NCI-H1694 treated with DMSO at 0.1 percent for 48 hours (cell line): ENCODE measurements at places on chromosomes 16 and 17.

- no peak for DNase-seq
Observed at GRCh38 chr16:35751191-35751941, 2292.0 kb downstream of the TP53TG3F start.

DNA sequence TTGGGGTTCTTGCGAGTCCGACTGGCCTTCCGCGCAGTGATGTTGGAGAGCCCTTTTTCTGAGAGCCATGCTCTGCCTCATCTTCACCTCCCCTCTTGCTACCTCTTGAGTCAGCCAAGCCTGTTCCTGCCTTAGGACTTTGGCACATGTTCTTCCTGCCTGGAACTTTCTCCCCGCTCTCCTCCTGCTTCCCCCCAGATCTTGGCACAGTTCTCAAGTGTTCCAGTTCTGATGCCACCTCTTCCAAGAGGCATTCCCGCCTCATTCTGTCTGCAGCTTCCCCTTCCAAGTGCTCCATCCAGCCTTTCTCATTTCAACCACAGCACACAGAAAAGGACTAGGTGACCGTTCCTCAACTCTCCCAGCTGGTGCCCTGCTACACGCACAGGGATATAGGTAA lies 7.7 kb downstream of the AKAP1 start:
- DNase-seq, result no peak

DNA sequence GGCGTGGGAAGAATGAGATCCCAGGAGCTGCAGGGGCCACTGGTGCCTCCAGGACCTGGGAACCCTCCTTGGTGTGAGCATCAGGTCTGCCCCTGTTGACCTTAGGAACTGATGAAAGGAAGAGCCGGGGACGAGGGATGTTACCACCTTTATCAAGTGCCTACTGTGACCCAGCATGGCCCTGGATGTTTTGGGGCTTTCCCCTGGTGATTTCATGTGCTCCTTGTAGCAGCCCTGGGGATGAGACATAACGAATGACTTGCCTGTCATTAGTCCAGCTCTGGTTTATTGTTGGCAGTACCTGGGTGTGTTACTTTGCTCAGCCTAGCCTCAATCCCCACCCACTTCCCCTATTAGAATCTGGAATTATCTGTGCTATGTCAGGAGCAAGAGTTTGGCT lies 39.9 kb downstream of the WSCD1 start:
- DNase-seq, result no peak

- no peak for DNase-seq
Observed at GRCh38 chr16:3485097-3485745, 10.1 kb downstream of the C16orf90 start.

- peak; percentile 60 for DNase-seq
Observed at GRCh38 chr17:7019839-7020519, 2.9 kb upstream of the BCL6B start.

- DNase-seq, result no peak
Observed at GRCh38 chr16:11211977-11212797, 43.8 kb downstream of the SOCS1 start.

- DNase-seq, result no peak
Observed at GRCh38 chr17:40343219-40344119, 21.1 kb downstream of the GJD3 start.

DNA sequence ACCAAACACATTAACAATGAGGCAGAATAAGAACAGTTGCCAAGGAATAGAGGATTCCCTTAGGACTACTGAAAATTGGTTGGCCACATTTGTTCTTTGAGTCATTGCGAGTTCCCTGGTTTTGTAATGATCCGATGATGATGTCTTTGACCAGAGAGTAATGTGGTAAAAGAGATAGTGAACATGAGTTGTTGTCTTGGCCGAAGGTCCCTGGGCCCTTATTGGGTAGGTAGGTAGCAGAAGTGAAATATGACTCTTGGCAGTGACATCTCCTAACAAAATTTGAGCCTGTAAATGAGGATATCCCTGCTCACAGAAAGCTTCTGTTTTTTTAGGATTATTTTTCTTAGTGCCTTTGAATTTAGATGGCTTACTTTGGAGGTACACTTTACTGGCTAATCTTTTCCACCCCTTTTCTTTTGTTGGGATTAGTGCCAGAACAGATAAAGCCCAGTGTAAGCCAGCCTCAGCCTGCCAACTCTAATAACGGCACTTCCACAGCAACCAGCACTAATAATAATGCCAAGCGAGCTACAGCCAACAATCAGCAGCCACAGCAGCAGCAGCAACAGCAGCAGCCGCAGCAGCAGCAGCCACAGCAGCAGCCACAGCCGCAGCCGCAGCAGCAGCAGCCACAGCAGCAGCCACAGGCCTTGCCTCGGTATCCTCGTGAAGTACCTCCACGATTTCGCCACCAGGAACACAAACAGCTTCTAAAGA lies 47.2 kb downstream of the TNRC6A start:
- DNase-seq, result no peak

GRCh38 chr17:63426041-63426916 lies 19.8 kb downstream of the CYB561 start:
- DNase-seq, result no peak

GRCh38 chr17:27346228-27346899 lies 52.5 kb downstream of the WSB1 start:
- DNase-seq, result no peak

DNA sequence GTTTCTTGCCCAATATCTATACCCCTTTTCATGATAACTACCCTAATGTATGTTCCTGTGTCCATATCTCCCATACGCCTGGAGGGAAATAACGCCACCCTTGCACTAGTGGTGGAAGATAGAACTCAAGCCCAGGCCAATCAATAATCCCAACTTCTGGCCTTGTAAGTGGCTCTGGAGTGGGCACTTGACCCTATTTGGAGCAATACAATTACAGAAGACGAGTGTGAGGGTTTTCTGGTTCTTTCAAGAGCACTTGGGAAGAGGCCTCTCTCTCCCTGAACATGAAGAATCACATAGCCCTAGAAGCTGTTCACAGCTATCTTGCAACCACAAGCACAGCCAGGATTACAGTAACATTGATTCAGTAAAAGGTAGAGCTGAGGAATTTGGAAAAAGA lies 217.9 kb downstream of the RAB11FIP4 start:
- no peak for DNase-seq

- no peak for DNase-seq
Observed at GRCh38 chr17:61478790-61479492, 26.7 kb downstream of the TBX4 start.

GRCh38 chr16:3071655-3072054 lies 6.2 kb downstream of the IL32 start:
- DNase-seq, result no peak

DNA sequence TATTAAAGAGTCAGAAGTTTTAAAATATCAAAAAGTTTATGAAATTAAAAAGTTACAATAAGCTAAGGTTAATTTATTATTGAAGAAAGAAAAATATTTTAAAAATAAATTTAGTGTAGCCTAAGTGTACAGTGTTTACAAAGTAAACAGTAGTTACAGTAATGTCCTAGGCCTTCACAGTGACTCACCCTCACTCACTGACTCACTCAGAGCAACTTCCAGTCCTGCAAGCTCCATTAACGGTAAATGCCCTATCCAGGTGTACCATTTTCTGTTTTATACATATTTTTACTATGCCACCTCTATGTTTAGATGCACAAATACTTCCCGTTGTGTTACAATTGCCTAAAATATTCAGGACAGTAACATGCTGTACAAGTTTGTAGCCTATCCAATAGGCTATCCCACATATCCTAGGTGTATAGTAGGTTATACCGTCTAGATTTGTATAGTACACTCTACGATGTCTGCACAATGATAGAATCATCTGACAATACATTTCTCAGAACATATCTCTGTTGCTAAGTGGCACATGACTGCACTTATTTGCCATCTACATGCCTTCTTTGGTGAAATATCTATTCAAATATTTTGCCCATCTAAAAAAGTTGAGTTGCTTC lies 67.2 kb upstream of the WSB1 start:
- DNase-seq, result no peak

DNA sequence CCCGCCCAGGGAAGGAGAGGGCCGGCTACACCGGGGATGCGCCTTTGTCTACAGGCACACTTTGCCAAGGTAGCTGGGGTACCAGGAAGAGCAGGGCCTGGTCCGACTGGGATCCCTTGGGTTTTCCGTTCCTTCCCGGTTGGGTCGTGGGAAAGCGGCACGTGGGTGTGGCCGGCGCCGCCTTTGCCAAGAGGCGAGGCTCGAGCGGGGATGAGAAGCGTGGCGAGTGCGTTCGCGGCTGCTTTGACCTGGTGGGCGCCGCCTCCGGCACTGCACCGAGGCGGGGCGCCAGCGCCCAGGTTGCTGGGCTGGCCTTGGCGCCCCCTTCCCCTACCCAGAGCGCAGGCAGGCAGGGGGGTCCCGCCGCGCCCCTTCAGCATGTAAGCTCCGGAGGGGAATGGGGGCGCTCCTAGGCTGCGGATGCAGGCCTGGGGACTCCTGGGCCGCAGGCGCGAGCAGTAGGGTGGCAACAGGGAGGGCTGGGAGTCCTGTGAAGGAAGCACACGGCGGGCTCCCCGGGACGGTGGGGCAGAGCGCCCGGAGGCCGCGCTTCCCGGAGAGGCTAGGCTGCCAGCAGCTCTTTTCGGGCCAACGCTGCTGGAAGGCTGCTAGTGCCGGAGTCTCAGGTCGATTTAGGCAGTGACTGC lies 2.0 kb downstream of the HAS3 start:
- no peak for DNase-seq

DNA sequence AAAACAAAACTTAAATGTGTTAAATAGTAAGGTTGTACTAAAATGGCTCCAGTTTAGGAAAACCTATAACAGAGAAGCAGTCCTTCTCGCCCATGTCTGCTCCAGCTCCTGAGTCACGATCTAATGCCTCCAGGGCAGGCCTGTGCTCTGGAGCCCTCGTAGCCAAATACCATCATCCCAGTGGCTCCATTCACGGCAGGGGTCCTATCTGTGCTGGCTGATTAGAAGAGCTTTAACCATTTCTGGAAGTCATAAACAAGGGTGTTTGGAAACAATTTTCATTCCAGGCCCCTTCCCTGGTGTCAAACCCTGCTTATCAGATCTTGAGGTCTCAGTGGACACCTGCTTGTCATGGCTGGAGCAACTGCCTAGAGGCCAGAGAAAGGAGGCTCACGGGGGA lies 336.9 kb downstream of the SOX9 start:
- no peak for DNase-seq

DNA sequence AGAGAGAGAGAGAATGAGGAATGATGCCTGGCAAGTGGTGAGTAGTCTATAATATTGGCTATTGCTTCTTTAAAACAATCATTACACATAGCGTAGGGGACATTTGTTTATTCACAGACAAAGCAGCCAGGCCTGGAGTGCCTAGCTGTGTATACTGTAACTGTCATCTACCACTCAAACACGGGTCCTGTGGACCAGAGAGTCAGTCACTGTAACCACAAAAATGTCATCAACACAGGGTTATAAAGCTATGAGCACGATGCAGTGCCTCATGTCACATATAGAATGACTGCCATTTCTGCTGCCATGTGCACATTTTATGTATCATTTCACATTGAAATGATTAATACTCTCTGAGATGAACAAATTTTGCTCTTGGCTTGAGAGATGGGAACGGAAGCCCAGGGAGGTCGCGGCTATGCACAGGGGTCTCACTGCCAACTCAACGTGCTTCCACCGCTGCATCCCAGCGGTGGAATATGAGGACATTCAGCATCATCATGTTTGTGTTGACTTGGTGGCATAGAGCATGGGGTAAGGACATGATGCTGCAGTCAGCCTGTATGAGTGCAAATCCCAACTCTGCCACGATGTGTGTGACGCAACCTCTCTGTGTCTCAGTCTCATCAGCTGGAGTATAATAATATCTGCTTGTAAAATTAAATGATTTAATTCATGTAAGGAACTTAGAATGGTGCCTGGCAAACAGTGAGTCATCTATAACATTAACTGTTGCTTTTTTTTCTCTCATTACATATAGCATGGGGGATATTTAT lies 3.3 kb downstream of the MT1H start:
- DNase-seq, result peak; percentile 2

- no peak for DNase-seq
Observed at GRCh38 chr17:74274060-74274708, at the start of gene DNAI2. Gene DNAI2, plus strand, starts transcription at chr17:74274234. Its CDS starts 7,584 bp downstream, at chr17:74281818.

DNA sequence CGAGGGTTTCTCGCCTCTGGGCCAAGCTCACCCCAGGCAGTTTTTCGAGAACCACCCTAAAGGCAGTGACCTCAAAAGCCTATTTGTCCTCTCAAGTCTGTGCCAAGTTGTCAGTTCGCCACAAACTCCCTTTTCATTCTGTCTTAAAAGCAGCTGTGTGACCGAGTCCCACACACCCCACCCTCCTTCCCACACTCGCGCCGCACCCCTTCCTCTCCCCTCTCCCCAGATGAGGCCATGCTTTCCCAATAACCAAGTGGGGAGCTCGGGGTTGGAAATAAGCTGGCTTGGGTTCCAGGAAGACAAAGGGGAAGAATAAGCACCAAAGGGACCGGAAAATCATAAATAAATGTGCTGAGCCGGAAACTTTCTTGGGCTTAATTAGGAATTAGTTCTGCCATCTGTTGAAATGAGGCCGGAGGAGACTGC lies 36.7 kb downstream of the GRIN2C start:
- DNase-seq, result no peak

DNA sequence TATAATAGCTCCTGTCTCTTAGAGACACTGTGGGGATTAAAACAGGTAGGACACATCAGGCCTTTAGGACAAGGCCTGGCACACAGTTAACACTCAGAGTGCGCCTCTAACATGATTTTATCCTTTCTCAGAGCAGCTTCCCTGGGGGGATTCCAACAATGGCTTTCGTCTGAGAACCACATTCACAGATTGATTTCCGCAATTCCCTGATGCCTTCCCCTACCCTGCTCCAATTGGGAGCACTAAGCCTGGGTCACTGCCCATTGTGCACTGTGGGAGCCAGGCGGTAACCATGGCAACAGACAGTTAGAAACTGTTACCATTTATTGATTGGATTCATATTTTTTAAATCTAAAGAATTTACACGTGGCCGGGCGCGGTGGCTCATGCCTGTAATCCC lies 5.9 kb upstream of the ALKBH5 start:
- DNase-seq, result no peak

DNA sequence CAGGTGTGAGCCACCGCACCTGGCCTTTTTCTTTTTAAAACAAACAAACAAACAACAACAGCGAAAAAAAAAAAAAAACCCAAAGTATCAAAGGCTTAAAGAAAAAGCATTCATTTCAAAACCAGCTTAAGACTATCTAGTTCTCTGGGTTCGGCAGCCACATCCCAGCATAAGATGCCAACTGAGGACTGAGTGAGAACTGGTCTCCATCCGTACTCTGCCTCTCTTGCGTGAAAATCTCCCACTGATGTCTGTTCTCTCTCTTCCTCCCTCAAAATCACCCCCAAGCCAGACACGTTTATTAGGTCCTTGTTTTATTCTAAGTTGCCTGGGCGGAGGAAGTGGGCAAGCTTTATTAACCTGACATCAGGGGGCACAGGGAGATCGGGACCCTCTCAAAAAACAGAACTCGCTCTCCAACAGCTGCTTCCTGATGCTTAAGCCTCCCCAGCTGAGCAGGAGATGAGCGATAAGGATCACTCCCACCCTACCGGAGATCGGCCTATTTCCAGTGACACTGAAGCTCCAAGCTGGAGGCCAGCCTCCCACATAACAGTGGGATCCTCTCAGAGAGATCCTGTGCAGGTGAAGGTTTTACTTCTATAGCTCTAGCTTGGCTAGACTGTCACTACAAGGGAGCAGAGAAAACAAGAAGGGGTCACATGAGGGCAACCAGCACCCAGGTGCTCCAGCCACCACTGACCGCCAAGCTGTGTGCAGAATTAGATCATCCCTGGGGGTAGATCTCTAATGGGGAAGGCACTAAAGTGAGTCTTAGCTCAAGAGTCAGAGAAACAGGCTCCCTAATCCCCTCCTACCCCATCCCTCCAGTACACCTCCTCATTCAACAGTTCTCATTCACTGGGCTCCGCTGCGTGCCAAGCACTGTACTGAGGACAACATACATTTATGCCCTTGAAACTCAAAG lies 13.6 kb downstream of the CDC42EP4 start:
- no peak for DNase-seq

- peak; percentile 3 for DNase-seq
Observed at GRCh38 chr16:67872631-67873434, at the start of gene EDC4. Gene EDC4, plus strand, starts transcription at chr16:67873052. Its CDS starts 210 bp downstream, at chr16:67873262.
